HFFc6 (cell line): ENCODE measurements at places on chromosomes 16 and 17. TPM values are rescaled to one million over a fixed set of nuclear protein-coding genes. Genes with fewer than 3 reads are reported as not detected.

- DNase-seq: no peak
Observed at GRCh38 chr17:79966681-79967080, 69.0 kb downstream of the TBC1D16 start.

DNA sequence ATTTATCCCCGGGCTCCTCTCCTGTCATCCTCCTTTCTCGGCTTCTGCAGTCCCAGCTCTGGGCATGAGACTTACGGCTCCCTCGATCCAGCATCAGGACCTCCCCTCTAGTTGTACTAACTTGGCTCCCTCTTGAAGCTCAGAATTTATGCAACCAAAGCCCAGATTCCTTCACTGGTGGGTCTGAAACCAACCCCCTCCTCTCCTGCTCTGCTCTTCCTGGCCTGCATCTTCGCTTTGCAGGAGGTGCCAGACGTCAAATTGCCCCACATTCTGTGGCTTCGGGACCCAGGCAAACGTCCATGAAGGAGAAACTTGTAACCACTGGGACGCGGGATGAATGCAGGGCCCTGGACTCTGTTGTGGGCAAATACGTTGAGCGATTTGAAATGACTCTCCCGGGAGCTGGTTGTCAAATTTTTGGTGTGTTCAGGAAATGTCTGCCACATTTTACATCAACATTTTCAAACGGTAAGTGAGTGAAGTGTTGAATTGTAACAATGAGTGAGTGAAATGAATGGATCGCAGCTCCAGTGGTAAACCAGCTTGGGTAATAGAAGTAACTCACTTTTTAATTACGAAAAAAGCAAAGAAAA lies 29.3 kb upstream of the ELAC2 start:
- no peak for DNase-seq

- peak; percentile 32 for DNase-seq
Observed at GRCh38 chr16:2428051-2428783, 1.0 kb upstream of the CCNF start.

DNA sequence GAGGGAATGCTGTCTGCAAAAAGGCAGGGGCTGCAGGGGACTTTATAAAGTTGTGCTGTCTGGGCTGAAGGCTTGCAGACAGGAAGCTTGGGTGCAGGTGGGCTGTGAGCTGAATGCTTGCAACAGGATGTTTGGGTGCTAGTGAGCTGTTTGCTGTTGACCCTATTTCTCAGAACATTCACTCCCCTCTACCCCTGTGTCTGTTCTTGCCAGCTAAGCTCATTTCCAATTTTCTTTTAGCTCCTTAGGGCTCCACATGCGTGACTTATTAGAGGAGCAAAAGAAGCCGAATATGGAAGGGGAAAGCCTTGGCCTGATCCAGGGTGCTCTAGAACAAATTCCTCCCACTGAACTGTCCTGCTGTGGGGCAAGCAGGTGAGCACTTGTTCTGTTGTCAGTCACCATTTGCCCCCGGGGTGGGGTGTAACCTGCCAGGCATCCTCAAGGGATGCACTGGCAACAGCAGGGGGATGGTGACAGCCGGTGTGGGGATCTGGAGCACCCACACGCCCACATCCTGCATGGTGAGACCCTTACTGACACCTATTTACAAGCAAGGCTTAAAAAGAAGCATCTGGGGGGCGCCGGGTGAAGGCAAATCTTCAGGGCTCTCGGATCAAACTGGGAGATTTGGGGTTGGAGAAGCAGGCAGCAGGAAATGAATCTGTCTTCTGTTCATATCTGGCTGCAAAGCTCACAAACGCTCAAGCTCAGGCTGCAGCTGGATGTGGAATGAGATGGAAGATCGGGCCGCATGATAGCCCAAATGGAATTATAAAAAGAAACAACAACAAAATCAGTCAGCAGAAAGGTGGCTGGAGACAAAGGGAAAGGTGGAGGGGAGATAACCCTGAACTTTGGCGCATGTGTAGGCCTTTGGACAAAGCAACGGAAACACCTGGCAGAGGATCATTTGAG lies 21.1 kb upstream of the NUP93 start:
- DNase-seq: no peak

DNA sequence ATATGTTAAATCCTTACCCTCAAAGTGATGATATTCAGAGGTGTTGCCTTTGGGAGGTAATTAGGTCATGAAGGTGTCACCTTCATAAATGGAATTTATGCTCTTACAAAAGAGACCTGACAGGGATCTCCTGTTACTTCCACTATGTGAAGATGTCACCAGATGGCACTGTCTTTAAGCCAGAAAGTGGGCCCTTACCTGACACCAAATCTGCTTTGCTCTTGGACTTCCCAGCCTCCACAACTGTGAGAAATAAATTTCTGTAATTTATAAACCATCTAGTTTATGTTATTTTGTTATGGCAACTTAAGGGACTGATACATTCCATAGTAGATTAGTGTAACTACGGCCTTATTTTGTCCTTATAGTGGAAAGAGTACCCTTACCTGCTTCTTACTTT lies 358.3 kb upstream of the SALL1 start:
- no peak for DNase-seq

DNA sequence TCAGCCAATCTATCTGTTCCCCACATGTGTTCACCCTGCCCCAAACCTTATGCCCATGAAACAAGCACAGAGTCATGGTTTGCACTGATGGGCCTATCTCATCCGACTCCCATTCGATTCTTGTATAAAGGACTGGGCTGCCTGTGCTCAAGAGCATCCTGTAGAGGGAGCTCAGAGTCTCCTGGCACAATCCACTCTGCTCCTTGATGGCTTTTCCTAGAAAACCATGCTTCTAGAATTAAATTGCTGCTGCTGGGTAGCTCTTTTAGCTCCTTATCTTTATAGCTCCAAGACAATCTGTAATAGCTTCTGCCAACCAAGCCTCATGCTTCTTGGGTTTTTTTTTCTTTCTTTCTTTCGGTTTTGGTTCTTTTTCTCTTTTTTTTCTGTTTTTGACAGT lies 9.7 kb downstream of the ZNF19 start:
- peak; percentile 26 for DNase-seq

DNA sequence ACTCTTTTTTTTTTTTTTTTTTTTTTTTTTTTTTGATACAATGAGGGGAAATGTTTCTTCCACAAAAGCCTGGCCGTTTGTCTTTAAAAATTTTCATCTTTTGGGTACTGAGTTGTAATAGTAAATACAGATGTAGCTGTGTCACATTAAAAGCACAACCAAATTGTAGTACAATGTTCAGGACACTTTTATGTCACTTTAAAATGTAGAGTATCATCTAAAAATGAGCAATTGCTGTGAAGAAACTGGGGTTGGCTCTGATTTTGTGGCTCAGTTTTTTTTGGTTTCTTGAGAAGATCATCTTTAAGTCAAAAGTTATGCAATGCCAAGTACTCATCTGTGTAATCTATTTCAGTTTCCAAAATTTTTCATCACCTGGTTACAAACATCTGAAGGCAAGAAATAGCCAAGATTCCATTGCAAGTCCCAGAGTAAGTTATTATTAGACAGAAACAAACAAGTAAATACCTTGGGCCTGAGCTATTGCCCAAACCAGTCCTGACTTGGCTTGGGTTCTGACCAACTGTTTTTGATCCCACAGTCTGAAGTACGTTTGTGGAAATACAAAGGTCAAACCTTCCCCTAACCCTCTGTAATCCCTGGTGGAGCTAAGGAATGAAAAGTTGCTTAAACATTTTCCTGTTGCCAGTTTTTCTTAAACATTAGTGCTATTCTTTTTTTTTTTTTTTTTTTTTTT lies 717.2 kb downstream of the WWOX start:
- no peak for DNase-seq

DNA sequence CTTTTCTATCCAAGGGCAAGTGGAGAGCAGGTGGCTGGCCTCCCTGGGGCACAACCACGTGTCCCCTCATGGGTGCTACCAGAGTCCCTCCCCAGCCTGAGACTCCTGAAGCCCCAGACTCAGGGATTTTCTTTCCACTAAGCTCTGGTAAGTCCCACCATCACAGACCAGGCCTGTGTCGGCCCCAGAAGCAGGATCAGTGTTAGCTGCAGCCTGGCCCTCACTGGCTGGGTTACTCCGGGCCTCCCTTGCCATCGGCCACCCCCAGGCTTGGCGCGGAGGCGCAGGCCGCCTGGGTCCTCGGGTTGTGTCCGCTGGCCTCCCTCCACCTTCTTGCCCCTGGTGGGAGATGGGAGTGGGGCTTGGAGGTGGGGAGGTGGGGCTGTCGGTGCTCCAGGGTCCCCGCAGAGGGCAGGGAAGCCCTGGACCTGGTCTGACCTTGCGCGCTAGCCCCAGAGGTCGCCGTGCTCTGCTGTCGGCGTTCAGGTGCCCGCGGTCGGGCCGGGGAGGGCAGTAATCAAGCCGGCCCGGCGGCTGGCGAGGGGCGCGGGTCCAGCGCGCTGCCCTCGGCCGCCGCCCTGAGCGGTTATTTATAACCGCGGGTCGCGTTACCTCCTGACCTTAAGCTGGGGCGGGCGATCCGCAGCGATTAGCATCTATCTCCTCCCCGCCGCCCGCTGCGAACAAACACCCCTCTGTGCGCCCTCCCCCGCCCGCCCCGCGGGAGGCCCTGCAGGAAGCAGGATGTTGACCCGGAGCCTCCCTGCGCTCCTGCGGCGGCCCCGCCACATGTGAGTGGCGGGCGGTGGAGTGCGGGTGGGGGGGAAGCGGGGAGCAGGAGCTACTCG lies 78.1 kb upstream of the TOB1 start:
- DNase-seq: no peak

Gene PLA2G10
- not detected in 3 replicates for total RNA-seq
